ENCODE measurements at places on chromosomes 16 and 17.

- no peak for DNase-seq
Measured at GRCh38 chr17:47760409-47761140, 27.5 kb downstream of the TBX21 start.

DNA sequence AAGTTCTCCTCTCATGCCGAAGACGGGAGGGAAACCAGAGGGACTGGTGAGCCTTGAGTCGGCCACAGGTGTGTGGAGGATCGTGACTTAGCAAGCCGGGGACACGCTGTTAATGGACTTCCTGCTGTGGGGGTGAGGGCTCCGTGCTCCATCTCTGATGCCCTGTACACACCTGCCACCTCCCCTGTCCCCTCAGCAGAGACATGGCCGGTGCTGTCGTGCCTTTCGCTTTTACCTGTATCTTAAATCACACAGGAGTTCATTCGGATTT, 75.9 kb upstream of the ZNF750 start:
- no peak for DNase-seq

DNA sequence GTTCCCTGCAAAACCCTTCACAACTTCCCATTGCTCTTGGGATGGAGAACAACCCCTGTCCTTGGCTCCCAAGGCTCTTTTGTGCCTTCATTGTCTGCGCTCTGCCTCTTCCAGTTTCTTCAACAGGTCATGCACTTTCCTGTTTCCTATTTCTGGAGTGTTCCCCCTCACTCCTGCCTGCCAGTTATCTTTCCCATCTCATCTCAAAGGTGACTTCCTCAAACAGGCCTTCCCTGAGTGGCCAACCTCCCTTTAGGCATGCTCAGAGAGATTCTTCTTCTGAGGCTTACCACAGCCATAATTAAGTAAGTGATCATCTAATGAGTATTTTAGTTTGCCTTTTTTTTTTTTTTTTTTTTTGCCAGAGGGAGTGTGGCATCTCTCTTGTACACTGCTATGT, 2.9 kb upstream of the CYLD start:
- DNase-seq = no peak

- DNase-seq = no peak
Measured at GRCh38 chr17:17412326-17412725, 64.5 kb upstream of the MED9 start.

DNA sequence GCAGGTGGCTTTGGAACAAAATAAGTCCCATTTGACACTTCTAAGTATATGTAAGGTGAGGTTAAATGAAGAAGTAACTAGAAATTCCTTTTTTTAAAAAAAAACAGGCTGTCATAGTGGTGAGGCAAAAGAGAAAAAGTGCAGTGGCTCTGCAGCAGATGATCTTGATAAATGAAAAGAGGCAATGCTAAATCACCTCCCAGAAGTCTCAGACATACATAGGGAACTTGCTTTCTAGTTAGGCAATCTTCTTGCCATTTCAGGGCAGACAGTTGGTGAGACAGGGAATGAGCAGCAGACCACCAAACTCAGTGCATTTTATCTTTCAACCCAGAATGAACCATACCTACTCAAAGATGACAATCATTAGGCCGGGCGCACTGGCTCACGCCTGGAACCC, 90.8 kb downstream of the MYO1D start:
- DNase-seq = no peak

- DNase-seq = no peak
Measured at GRCh38 chr16:11563493-11564040, 23.2 kb downstream of the LITAF start.

DNA sequence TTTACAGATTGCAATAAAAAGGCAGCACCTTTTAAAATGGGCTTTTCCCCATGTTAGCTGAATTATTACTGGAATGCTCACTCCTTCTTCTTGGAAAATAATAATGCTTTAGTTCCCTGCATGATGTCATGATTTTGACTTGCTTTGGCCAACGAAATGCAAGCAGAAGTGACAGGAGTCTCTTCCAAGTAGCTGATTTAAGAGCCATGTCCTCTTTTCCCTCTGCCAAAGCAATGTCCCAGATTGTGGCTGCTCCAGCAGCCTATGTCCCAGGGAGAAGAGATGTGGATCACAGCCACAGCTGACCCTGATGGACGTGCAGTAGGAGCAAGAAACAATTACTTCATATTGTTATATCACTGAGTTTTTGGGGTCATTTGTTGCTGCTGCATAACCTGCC, 246.6 kb downstream of the HAPSTR1 start:
- no peak for DNase-seq
